Glutamatergic neuron (in vitro differentiated cells): ENCODE measurements at places on chromosomes 3 and 15. TPM values are rescaled to one million over a fixed set of nuclear protein-coding genes. Genes with fewer than 3 reads are reported as not detected.

- H3K27me3 ChIP-seq: peaks cover 2% of the 10 kb centered on the region
- H3K4me1 ChIP-seq: no peaks in the 10 kb centered on the region
- H3K36me3 ChIP-seq: peaks cover 5% of the 10 kb centered on the region
- no peak overlapping the region for H3K4me3 ChIP-seq
- DNase-seq: no peak
Measured at GRCh38 chr15:100849855-100850218, 29.8 kb upstream of the ALDH1A3 start.

- H3K4me1 ChIP-seq: peaks cover 7% of the 10 kb centered on the region
- no peak overlapping the region for H3K4me3 ChIP-seq
- no peak overlapping the region for H3K27ac ChIP-seq
- peaks cover 4% of the 10 kb centered on the region for H3K36me3 ChIP-seq
- DNase-seq: no peak
- H3K27me3 ChIP-seq: peaks cover 2% of the 10 kb centered on the region
Measured at GRCh38 chr3:18008706-18009368, 266.4 kb upstream of the TBC1D5 start.

- peak overlapping the region; percentile 92 for H3K27ac ChIP-seq
- DNase-seq: peak; percentile 26
- H3K4me1 ChIP-seq: peaks cover 10% of the 10 kb centered on the region
- H3K36me3 ChIP-seq: peaks cover 47% of the 10 kb centered on the region
- no peaks in the 10 kb centered on the region for H3K27me3 ChIP-seq
Measured at GRCh38 chr3:121269389-121269788, 276.4 kb downstream of the POLQ start.

DNA sequence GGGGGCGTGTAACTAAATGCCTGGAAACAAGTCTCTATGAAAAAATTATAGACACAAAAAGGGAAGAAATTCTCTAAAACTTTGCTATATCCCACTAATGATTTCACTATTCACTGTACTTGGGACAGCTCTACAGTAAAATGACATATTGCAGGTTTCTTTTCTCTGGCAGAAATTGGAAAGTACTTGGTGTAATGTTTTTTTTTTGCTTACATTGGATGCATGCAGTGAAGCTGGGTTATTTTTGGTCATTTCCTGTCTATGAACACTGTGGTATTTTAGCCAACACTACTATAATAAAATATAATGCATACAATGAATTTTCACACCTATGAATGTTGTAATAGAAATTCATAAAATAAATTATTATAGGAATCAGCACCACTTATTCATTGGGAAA is 109.7 kb downstream of the LRRC49 start:
- H3K4me3 ChIP-seq: no peak overlapping the region
- no peak for DNase-seq
- H3K36me3 ChIP-seq: peaks cover 21% of the 10 kb centered on the region
- H3K27me3 ChIP-seq: peaks cover 2% of the 10 kb centered on the region
- no peak overlapping the region for H3K27ac ChIP-seq

DNA sequence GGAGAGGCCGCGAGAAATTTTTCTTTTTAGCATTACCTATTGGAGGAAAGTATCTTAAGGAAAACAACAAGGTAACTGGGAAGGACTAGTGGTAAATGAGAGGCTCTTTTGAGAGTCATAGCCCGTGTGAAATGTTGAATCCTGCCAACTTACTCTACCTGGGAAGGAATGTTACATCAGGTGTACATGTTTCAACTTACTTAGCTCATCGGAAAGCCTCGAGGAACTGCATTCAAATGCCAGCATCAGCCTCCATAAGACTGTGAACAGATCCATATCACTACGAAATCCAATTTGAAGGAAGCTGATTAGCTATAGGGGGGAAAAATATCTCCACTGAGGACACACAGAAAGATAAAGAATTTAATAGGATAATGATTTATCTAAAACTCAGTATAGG is 72.3 kb upstream of the PDZRN3 start:
- no peaks in the 10 kb centered on the region for H3K4me1 ChIP-seq
- no peak overlapping the region for H3K27ac ChIP-seq
- DNase-seq: no peak
- H3K4me3 ChIP-seq: no peak overlapping the region

DNA sequence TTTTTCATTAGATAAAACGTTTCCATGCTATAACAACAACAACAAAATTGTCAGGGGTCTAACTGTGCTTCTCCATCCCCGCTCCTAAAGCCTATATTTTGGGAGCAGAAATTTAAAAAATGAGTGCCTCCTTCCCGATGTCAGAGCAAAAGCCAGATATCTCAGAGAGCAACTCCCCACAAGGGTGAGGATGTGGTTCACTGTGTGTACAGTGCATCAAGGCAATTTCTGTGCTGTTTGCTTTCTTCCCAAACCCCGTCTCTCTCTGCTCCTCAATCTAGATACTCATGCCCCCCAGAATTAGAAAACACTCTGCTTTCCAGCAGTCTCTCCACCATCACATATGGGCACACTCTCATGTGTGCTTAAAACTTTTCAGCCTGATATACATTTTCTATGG is 76.7 kb upstream of the MBNL1 start:
- no peak overlapping the region for H3K27ac ChIP-seq
- no peaks in the 10 kb centered on the region for H3K36me3 ChIP-seq
- no peak for DNase-seq
- no peaks in the 10 kb centered on the region for H3K4me1 ChIP-seq
- H3K27me3 ChIP-seq: no peaks in the 10 kb centered on the region

DNA sequence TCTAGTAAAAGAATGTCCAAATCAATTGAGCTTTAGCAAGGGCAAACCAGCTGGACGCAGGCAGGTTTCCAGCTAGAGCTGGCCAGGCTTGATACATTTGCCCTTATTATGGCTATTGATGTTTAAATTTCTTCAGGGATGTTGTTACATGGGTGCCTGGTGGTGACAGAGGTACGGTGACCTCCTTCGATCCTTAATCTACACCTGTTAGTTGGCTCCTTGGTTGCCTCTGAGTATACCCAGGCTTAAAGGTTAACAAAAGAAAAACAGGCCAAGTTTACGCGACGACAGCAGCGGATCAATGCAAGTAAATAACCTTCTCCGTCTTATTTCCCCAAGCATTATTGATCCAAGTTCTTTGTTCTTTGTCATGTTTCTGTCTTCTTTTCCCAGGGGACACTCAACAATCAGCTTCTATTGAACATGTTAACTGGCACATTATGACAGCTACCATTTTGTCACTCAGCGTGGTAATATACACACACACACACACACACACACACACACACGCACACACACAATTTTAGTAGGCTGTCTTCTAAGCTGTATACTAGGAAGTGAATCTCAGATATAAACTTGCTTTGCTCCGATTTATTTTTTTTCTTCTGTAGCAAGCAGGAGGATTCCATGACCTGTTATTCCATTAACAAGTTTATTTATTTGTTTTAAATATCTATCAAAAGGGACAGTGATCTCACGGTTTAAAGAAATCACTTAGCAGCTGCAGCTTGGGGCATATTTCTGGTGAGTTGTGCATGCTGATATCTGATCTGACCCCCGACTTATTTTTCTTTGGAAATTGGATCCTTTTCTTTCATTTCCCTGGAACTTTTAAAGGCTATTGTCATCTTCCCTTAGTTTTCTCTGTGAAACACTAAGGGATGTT is 844.7 kb downstream of the MCTP2 start:
- no peaks in the 10 kb centered on the region for H3K27me3 ChIP-seq
- no peaks in the 10 kb centered on the region for H3K36me3 ChIP-seq
- DNase-seq: no peak
- H3K27ac ChIP-seq: peak overlapping the region; percentile 77

GRCh38 chr15:55357774-55358173 is 38.8 kb downstream of the PIGB start:
- H3K4me3 ChIP-seq: no peak overlapping the region
- no peaks in the 10 kb centered on the region for H3K27me3 ChIP-seq
- peaks cover 3% of the 10 kb centered on the region for H3K36me3 ChIP-seq
- no peak for DNase-seq
- no peaks in the 10 kb centered on the region for H3K4me1 ChIP-seq
- H3K27ac ChIP-seq: no peak overlapping the region

DNA sequence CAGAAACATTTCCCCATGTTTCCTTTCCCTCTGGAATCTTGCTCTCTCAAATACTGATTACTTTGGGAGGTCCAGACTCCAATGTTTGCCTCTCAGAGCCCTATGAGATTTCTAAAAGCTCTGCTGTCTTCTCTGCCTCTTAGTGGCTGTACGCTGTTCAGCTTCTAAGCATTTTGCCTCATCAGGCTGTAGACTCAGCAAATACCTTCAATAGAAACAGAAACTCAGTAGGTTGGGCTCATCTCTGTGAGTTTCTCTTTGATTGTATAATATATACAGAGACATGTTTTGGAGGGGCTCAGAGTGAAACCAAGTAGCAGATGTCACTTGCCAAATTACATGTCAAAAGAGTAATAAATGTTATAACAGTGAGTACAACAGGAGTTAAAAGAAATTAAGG is 380.8 kb upstream of the MEIS2 start:
- no peaks in the 10 kb centered on the region for H3K27me3 ChIP-seq
- H3K4me3 ChIP-seq: no peak overlapping the region
- H3K4me1 ChIP-seq: no peaks in the 10 kb centered on the region

DNA sequence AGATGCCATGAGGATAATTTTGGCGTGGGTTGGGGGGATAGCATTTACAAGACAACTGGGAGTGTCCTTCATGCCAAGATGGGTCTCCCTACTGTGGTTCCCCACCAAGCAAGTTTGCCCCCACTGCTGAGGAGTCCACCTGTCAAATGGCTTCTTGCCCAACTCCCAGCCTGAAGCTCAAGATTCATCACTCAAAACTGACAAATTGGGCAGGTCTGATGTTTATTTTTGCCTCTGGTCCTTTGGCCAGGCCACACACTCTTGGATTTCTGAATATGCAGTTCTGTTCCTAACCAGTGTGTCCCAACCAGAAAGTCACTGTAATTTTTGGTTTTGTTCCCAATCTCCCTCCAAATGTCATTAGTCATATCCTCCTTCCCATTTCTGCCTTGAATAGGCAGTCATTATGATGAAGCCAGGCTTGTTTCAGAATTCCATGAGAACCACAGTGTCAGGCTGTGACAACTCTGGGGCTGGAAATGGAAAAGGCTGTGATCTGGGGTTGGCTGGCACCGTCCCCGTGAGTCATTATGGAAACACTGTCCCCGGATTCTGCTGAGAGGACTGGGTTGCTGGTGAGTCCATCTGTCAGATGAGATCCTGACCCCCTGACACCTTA is 29.3 kb upstream of the MEF2A start:
- H3K36me3 ChIP-seq: peaks cover 5% of the 10 kb centered on the region
- no peak overlapping the region for H3K4me3 ChIP-seq
- H3K4me1 ChIP-seq: peaks cover 12% of the 10 kb centered on the region
- DNase-seq: no peak
- H3K27ac ChIP-seq: no peak overlapping the region

- peaks cover 6% of the 10 kb centered on the region for H3K27me3 ChIP-seq
- H3K36me3 ChIP-seq: no peaks in the 10 kb centered on the region
- H3K4me1 ChIP-seq: peaks cover 9% of the 10 kb centered on the region
- H3K4me3 ChIP-seq: no peak overlapping the region
- DNase-seq: no peak
- no peak overlapping the region for H3K27ac ChIP-seq
Measured at GRCh38 chr15:74122403-74123130, 7.8 kb upstream of the ISLR2 start.

DNA sequence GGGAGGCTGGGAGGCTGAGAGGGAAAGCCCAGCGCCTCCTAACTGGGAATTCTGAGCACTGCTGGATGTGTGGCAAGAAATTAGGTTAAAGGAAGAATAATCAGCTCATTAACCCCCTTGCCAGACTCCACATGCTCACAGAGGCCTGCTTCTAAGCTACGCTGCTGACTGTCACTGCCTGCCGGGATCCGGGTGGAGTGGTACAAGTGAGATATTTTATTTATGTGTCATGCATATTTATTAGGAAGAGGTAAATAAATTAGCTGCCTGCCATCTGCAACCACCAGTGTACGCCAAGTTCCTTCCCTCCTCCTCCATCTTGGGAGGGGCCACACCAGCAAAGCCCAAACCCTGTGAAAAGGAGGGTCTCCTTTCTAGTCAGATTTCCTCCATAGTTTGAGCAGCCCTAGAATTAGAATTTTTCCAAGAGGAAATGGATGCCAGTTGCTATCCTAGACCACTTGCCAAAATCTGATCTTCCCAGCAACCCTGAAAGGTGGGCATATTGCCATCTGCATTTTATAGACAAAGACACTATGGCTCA is 43.5 kb upstream of the GRIP2 start:
- no peaks in the 10 kb centered on the region for H3K4me1 ChIP-seq
- peaks cover 2% of the 10 kb centered on the region for H3K27me3 ChIP-seq
- H3K27ac ChIP-seq: no peak overlapping the region
- no peaks in the 10 kb centered on the region for H3K36me3 ChIP-seq
- H3K4me3 ChIP-seq: no peak overlapping the region
- no peak for DNase-seq

DNA sequence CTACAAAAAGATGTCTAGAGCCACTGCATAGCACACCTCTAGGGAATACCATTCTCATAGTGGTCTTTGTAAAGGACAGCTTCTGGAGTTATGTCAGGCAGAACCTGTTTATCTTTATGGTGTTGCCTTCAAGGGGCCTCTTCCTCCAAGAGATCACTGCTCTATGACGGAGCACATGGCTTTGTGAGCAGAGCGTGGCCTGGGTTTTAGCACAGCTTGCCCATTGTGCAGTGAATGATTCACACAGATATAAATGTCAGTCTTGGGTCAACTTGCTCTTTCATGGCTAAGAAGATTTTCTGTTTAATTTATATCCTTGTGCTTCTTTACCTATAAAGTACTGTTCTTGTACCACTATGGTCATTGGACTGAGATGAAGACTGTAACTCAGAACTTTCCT is 41.5 kb upstream of the RBMS3 start:
- no peaks in the 10 kb centered on the region for H3K27me3 ChIP-seq
- peaks cover 10% of the 10 kb centered on the region for H3K4me1 ChIP-seq
- peaks cover 6% of the 10 kb centered on the region for H3K36me3 ChIP-seq

GRCh38 chr15:29104566-29104880 is 165.1 kb downstream of the NSMCE3 start:
- no peak for DNase-seq
- H3K4me1 ChIP-seq: peaks cover 13% of the 10 kb centered on the region
- H3K36me3 ChIP-seq: no peaks in the 10 kb centered on the region

DNA sequence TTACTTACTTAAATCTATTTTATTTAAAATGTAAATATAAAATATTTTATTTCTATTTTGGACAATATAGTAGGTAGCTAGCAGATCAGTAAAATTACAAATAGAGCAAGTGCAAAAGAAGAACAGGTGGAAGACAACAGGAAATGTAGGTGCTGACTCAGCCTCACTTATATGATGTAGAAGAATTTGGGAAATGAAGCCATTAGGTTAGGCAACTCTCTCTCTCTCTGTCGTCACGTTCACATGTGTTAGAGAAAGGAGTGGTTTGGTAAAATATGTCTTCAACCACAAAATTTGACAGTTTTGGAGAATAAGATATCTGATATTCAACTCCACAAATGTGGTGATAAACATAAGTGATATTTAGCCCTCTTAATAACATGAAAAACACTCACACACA is 532.5 kb upstream of the KCNMB2 start:
- H3K27me3 ChIP-seq: peaks cover 2% of the 10 kb centered on the region
- H3K36me3 ChIP-seq: peaks cover 6% of the 10 kb centered on the region
- no peak overlapping the region for H3K27ac ChIP-seq
- H3K4me3 ChIP-seq: no peak overlapping the region

The SCAANT1 gene
- total RNA-seq: not detected

The KLHL6 gene
- total RNA-seq: not detected

The CIB2 gene
- total RNA-seq: 131 TPM

The GXYLT2 gene
- total RNA-seq: 10.9 TPM

The SAMD7 gene
- not detected for total RNA-seq

The RARB gene
- total RNA-seq: 1.2 TPM

The GHSR gene
- total RNA-seq: not detected

The SCN11A gene
- total RNA-seq: 0.78 TPM

The COL7A1 gene
- 62.0 TPM for total RNA-seq
